ENCODE measurements at places on chromosomes 16 and 17. TPM values are rescaled to one million over a fixed set of nuclear protein-coding genes. Genes with fewer than 3 reads are reported as not detected.

GFAP gene
- 155 TPM for total RNA-seq

SLC35G6 gene
- total RNA-seq: not detected

RNF222 gene
- not detected for total RNA-seq

TMC8 gene
- total RNA-seq: 0.41 TPM

SEC14L5 gene
- 0.41 TPM for total RNA-seq

FOXN1 gene
- not detected for total RNA-seq

MPP3 gene
- total RNA-seq: 36.7 TPM

SPATA32 gene
- not detected for total RNA-seq

KRTAP4-5 gene
- not detected for total RNA-seq

PRAC1 gene
- not detected for total RNA-seq

RHBDF1 gene
- 1.6 TPM for total RNA-seq

BHLHA9 gene
- not detected for total RNA-seq

CD79B gene
- under 0.01 TPM for total RNA-seq

CCL22 gene
- not detected for total RNA-seq

TAC4 gene
- total RNA-seq: not detected

MYH3 gene
- 0.41 TPM for total RNA-seq

KRT24 gene
- total RNA-seq: not detected

PIMREG gene
- 4.1 TPM for total RNA-seq

FMNL1 gene
- total RNA-seq: 4.1 TPM

NGFR gene
- total RNA-seq: 3.3 TPM

PLCG2 gene
- total RNA-seq: 1.2 TPM

C16orf74 gene
- 0.82 TPM for total RNA-seq

RTN4RL1 gene
- total RNA-seq: 20.4 TPM

EPOP gene
- 0.82 TPM for total RNA-seq

KRT16 gene
- total RNA-seq: not detected

CCL16 gene
- not detected for total RNA-seq

RUNDC3A gene
- total RNA-seq: 123 TPM

SCN4A gene
- not detected for total RNA-seq

CEMP1 gene
- 0.41 TPM for total RNA-seq

UTP18 gene
- total RNA-seq: 70.5 TPM

VKORC1 gene
- 35.9 TPM for total RNA-seq

BRICD5 gene
- 4.5 TPM for total RNA-seq

FBXW10B gene
- 0.82 TPM for total RNA-seq

ZNF750 gene
- not detected for total RNA-seq

NPIPB9 gene
- 2.4 TPM for total RNA-seq

C17orf78 gene
- total RNA-seq: not detected

ATP2A1 gene
- not detected for total RNA-seq

RCVRN gene
- total RNA-seq: under 0.01 TPM

PRCD gene
- total RNA-seq: 2.4 TPM

ORC6 gene
- total RNA-seq: 6.5 TPM

HAS3 gene
- 4.9 TPM for total RNA-seq

TUBG1 gene
- total RNA-seq: 11.4 TPM

IL17C gene
- total RNA-seq: not detected

PDE6G gene
- total RNA-seq: not detected

RHOT2 gene
- total RNA-seq: 17.9 TPM

ASB16 gene
- not detected for total RNA-seq

CACNG1 gene
- under 0.01 TPM for total RNA-seq
